ENCODE measurements at places on chromosomes 4 and X.

- no peak for DNase-seq
Observed at GRCh38 chr4:5878359-5878758, 14.5 kb downstream of the CRMP1 start.

DNA sequence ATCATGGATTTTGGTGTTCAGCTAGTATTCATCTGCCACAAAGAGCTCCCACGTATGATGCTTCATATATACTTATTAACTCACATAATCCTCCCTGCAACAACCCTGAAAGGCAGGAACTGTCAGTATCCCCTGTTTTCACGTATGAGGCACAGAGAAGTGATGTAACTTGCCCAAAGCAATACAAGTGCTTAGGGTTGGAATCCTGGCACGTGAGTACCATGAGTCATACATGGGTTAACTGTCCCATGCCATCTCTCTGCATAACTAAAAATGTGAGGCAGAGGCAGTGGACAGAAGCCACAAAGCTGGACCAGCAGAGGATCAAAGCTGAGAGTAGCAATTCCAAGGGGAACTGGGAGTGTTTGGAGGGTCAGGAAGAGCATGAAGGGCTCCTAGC is 35.7 kb upstream of the EGFL6 start:
- no peak for DNase-seq

GRCh38 chr4:153785910-153786721 is 2.8 kb downstream of the SFRP2 start:
- no peak for DNase-seq

DNA sequence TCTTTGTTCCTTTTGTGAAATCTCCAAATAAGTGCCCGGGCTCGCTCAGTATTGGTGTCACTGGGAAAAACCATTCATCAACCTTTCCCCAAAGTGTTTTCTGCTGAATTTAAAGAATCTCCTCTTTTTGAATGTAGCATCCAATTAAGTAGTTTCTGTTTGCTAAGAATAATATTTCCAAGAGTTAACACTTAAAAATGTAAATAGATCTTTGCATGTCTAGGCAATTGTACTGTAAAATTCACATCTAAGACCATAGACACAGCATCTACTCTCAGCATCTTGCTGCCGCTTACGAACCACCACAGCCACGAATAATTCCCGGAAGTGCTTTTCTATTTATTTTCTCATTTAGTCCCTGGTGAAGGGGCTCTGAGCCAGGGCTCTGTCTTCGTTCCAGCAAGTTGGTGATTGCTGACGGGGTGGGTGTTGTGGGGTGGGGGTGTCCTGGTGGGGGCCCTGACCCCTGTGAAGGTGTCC is 1.4 kb downstream of the NSG1 start:
- no peak for DNase-seq

DNA sequence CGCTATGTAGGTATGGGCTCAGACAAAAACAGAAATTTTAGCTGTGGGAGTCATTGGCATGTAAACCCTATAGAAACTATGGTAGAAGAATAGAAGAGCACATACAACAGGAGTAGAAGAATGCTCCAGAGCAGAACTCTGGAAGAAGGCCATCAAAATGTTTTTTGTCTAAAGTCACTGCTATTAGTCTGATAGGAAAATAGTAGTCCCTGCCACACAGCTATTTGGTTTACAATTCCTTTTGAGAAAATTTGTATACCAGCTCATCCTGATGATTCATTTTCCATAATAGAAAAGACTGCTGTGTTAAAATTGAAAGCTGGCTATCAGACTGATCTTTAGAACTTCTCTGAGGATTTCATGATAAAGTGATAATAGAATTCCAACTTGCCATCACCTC is 32.8 kb upstream of the ADAD1 start:
- DNase-seq: no peak

DNA sequence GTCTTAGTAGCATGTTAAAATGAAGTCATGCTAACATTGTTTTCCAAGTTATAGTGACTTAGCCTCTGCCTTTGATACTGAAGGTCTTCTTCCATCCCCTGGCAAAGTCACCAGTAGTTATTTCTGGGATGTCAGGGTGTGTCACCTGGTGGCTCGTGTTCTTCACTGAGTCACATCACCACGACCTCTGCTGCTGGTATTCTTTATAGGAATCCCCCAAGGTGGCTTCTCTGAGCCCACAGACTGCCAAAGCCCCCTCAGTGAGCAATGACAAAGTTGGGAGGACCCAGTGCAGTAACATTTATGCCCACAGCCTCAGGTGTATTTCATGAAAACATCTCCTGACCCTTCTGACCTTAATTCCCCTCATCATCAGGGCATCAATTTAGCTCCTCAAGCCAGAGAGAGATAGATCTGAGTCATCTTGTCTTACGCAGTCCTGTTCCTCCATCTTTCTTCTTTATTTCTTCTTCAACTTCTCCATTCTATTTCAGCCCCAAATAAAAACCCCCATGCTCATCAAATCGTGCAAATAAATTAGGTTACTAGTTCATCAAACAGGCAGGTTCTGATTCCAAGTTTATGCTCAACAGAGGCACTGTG is 29.3 kb upstream of the GPRIN3 start:
- no peak for DNase-seq

DNA sequence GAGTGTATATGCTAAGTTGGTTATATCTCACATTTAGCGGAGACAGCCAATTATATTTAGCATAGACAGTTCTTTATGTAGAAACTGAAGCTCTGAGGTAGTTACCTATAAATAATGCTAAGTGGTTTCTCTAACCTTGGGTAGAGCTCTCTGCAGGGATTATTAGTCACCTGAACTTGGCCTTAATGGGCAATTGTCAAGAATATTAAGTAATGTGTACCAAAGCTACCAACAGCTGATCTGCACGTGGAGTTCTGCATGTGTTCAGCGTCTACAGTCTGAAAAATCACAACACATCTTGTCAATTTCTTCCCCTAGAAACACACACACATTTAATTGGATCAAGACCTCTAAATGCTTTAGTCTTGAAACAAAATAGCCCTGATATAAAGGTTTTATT is 740.6 kb upstream of the FAM241A start:
- DNase-seq: no peak

DNA sequence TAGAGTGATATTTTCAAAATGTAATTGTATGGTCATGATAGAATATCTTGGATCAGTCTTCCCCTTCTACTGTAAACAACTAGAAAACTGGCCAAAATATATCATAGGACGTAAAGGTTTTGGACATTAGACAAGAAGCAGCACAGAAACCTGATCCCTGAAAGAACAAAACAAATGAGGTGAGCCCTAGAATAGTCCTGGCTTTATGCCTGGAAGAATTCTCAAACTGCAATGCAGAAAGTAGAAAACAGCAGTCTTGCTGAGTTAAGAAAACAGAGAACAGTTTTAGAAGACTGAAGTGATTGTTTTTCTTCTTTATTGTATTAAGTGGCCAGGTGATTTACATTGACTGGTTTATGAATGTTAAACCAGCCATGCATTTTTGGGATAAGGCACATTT is 19.5 kb downstream of the NSUN7 start:
- DNase-seq: no peak

DNA sequence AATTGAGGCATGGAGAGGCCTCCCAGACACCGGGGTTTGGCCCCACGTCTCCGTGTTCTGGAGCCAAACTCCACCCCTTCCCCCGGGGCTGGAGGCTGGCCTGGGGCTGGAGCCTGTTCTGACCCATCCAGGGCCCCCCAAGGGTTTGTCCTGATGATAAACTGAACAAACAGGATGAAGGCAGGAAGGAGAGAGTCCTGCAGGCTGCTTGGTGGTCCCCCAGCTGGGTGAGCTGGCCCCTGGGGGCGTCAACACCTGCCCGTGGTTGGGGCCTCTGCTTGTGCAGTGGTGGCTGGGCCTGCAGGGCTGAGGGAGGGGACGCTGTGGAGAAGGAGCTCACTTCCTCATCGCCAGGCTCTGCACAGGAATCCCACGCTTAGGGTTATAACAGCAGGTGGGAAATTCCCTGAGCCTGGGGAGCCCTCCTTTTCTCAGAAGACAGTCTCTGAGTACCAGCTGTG is 2.3 kb downstream of the SH3TC1 start:
- no peak for DNase-seq

DNA sequence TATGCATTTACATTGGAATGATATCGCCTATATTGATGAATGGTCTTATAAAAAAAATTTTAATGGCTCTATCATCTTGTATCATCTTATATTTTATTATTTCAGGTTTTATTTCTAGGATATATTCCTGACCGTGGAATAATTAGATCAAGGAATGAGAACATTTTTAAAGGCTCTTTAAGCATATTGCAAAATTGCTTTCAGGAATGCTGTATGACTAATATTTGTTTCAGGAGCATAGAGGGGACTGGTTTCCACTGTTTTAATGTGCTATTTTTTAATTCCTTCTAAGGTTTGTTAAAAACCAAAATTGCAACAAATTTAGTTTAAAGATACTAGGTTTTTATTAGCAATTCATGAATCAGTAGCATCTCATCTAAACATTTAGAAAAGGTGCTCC is 120.2 kb downstream of the BMPR1B start:
- DNase-seq: no peak

DNA sequence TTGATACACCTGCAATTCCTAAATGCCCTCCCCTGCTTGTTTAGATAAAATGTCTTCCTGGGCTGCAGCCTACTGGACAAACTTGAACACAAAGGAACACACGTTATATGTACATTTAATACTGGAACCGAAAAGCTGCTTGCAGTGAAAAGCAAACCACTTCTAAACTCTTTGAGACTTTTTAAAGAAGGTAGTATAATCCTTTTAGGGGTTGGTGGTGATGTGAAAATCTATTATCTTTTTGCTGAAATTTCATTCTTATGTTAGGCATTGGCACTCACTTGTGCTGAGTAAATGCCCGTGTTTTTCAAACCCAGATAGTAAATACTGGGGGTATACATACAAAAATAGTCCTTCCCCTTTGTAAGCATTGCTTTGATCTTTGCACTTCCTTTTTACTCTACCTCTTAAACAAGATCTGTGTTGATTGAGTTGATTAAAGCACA is 2.2 kb downstream of the NFKB1 start:
- DNase-seq: no peak

- DNase-seq: no peak
Observed at GRCh38 chr4:125639182-125639621, 324.4 kb downstream of the FAT4 start.

DNA sequence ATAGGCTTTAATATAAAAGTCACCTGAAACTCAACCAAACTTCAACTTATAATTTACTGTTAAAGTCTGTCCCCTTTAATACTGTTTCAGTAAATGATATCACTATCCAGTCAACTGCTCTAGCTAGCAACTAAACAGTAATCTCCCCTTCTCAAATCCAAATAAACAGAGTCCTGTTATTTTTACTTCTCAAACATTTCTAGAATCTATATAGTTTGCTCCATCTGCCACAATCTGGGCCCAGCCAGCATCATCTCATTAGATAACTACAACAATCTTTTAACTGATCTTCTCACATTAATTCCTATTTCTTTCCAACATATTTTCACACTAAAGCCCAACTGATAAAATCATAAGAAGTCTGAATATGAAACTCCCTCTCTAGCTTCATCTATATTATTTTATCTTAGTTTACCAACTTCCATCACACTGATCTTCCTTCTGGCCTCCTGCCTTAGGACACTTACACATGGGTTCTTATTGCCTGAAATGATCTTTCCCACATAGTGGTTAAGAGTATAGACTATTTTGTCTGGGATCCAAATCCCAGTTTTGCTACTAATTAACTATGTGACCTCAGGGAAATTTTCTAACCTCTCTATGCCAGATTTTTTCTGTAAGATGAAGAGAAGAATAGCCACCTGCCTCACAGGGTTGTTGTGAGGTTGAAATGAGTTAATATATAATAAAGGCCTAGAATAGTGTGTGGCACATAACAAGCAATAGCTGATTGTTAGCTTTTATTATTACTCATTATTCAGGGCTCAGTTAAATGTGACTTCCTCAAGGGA is 18.6 kb downstream of the TBCK start:
- DNase-seq: no peak

DNA sequence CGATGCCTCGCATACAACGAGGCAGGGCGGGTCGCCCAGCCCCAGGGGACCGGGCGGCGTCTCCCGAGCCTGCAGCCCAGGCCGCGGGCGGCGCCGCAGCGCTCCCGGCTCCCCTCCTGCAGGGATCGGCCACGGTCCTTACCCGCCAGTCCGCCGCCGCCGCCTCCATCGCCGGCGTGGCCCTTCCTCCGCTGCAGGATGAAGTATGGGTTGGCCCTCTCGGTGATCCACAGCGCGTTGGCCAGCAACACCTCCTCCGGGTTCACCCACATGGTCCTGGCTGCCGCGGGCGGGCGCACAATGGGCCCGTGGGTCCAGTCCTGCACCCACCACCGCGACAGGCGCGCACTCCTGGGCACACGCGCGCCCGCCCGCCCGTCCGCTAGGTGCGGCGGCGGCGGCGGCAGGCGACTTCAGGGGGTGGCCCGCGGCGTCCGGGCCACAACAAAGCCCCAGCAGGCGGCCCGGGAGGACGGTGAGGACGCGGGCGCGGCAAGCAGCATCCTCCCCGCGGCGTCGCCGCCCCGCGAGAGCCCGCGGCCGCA is 339 bp downstream of the TBC1D9 start:
- DNase-seq: no peak

DNA sequence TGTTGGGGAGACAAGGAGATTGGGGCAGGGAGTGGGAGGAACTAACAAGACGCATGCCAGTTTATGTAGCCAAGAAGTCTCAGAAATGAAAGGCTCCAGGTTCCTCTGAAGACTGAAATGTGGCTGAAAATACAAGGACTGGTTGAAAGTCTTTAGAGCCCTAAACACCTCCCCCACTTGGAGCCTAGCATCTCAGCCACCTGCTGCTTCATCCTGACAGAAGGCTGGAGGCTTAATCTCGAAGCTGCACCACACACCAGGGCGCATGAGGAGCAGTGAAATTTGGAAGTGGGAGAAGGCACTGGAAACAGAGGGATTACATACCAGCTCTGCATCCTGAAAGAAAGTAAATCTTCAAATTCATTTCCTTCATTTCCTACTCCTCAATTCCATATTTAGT is 160.7 kb upstream of the FTHL17 start:
- no peak for DNase-seq

DNA sequence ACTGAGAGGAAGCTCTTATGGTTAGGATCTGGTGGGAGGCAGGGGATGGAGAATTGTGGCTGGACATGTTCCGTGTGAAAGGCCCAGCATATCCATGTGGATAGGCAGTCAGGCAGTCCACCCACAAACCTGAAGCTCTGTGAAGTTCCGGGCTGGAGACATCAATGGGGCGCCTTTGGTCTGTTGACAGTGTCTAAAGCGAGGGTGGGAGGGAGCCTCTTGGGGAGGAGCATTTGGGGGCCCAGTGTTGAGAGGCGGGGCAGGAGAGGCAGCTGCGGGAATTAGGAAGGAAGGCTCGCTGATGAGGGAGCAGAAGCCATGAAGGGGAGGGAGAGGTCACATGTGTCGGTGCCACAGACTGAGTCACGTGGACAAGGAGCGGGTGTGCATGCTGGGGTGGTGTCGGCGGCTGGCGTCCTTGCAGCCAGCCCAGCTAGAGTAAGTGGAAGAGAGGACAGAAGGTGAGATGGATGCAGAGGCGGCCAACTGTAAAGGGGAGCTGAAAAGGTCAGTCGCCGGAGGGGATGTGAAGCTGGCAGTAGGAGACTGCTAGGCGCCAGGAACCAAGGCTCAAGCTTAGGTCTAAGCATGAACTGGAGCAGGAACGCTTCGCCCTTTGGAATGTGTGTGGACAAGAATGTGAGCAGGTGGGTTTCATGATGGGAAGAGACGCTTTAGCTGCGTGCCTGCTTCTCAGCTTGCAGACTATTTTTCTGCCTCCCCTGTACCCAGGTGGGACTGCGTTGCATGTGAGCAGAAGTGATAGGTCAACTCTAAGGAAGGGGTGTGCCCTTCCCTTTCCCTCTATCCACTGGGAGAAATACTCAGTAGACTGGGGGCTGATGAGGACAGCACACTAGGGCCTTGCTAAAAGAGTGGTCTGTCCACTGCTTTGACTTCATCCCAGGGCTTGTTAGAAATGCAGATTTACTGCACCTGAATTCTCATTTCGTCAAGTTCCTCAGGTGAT is 44.0 kb upstream of the TLR2 start:
- no peak for DNase-seq
